ENCODE measurements at places on chromosomes 2 and 18.

GRCh38 chr2:163644238-163644637 is 91.6 kb downstream of the FIGN start:
- no peak for DNase-seq

GRCh38 chr2:207863345-207863744 is 93.6 kb upstream of the FZD5 start:
- no peak for DNase-seq

DNA sequence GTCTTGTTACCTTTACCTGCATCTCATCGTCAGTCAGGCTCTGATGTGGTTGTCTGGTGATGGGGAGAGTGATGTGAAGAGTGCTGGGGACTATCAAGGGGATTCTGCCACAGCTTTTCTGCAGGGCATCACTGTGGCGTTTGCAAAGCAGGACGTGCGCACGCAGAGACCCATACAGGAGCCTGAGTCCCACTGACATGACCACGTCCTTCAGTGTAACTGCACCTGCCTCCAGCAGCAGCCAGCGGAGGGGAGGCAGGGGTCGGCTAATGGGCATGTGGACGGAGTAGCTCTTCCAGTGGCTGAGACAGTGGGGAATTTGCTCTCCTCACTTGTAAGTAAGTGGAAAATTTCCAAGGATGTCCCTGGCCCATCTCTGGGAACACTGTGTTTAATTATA is 6.5 kb downstream of the ALKAL2 start:
- no peak for DNase-seq

- DNase-seq = no peak
Measured at GRCh38 chr2:12005886-12006681, 259.7 kb downstream of the LPIN1 start.

GRCh38 chr18:61998957-61999356 is 106.2 kb upstream of the RNF152 start:
- DNase-seq = no peak

GRCh38 chr18:56844556-56844955 is 193.4 kb downstream of the WDR7 start:
- DNase-seq = no peak

DNA sequence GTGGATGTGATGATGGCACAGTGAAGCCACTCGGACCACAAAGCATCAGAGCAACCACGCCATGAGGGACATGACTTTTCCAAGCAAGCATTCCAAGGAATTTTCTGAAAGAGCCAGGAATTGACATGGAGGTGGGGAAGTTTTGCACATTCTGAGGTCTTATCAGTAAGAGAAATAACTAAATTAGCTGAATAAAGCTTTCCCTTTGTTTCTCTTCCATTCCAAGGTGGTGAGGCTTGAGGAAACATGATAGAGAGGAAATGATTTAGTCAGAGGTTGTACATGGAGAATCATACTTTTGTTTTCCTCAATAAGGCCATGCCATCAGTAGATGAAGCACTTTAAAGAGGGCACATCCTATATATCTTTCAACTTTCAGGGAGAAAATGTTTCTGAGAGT is 115.7 kb upstream of the MMADHC start:
- no peak for DNase-seq

DNA sequence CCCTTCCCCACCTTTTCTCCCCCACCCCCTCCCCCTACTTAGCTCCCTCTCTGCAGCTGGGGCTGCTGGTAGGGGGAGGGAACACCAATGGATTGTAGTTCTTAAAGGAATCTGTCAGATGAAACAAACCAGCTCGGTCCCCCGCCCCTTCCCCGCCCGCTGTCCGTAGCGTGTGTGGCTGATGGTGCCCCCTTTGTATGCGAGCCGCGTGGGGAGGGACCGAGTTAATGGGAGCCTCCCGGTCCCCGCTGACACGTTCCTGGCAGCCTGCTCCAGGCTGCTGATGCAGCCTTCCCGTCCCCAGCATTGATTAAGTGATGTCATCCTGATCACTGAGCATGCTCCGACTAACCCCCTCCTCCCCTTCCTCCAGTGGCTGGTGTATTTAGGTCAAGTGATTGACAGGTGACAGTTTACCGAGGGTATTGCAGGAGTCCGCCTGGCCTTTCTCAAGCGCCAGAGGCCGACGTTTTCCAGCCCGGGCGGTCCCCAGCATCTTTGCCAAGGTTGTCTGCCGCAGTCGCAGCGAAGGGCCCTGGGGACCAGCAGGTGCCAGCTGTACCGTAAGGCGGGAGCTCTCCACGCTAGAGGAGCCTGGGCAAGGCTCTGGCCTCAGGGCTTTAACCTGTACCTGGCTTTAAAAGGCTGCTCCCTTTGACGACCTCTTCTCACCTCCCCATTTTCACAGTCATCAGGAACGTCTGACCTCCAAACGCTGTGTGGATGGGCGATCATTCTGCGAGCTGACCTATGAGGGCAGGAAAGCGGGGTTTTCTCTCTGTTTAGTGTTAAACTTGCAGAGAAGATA is 1.8 kb downstream of the KIF5C start:
- DNase-seq = no peak

GRCh38 chr2:8107621-8108378 is 574.1 kb upstream of the ID2 start:
- no peak for DNase-seq

- DNase-seq = no peak
Measured at GRCh38 chr2:53217250-53217649, 550.4 kb upstream of the CHAC2 start.

DNA sequence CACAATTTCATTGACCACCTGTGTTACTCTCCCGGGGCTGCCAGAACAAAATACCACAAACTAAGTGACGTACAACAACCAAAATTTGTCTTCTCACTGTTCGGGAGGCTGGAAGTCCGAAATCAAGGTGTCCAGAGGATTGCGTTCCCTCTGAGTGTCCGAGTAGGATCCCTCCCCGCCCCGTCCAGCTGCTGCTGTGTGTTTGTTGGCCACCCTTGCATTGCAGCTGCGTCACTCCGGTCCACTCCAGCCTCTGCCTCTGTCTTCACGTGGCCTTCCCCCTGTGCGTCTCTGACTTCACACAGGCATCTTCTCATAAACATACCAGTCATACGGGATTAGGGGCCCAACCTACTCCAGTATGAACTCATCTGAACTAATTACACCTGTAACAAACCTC is 251.8 kb upstream of the SMIM21 start:
- peak; percentile 3 for DNase-seq

DNA sequence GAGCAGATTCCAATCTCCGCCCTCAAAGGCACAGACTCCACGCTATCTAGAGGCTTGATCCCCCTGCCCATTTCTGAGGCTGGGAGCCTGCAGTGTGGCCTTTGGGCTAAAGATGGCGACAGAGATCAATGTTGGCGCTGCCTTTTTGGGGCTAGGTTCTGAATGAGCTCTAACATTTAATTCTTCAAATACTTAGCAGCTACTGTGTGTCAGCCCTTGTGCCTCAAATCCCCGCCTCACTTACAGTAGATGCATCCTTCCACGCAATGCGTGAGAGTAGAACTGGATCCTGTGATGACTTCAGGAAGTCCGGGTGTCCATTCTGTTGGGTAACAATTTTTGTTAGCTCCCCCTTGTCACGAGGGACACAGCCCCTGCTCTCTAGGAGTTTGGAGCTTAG is 12.4 kb downstream of the IL1F10 start:
- no peak for DNase-seq

DNA sequence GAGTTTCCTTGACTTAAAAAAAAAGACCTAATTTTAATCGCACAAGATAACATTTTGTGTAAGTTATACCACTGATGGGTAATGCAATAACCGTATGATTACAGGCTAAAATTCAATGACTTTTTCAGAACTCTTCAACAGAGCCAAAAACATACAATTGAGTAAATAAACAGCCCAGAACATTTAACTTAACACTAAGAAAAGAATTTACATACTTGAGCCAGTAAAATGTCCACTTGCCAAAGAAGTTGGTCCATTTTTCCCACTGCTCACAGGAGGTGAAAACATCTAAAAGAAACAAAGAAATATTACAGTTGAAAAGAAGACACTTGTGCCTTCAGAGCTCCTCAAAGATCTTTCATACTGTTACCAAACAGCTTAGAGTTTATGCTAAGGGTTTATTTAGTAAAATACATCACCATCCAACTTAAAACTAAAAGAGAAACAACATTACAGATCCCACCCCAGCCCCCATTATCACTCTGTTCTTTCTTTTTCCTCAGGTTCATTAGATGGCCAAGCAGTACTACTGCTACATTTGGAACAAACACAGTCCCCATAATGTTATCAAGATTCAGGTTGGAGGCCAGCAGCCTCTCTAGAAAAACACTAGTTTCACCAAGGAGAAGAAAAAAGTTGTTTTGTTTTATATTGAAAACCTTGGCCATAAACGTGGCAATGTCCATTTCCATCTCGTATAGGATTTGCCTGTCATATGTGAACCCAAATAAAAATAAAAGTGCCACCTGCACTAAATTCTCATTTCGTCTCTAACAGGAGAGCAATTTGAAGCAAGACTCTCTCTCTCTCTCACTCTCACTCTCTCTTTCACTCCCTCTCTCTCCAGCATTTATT is 2.7 kb downstream of the TCF4 start:
- no peak for DNase-seq

DNA sequence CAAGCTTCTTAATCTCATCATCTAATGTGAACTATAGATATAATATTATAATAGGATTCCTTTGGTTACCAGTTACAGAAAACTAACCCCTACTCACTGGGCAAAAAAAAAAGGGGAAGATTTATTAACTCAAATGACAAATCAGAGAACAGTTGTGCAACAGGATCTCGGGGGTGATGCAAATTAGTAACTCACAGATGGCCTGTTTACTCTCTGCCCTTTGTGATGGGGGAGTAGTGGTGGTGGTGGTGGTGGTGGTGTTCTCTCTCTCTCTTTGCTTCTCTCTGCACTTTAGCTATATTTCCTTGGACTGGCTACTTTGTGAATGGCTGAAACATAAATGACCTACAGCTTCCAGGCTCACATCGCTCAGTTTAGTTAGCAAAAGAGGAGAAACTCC is 59.0 kb downstream of the TMEM247 start:
- no peak for DNase-seq

GRCh38 chr2:216648105-216648504 is 14.9 kb downstream of the IGFBP2 start:
- DNase-seq = no peak

GRCh38 chr18:69261406-69261805 is 139.3 kb upstream of the DOK6 start:
- DNase-seq = no peak
